NCI-H1048 (cell line): ENCODE measurements at places on chromosomes 16 and 17.
A peak's percentile ranks its signal among the peaks of the same experiment; 100 is the strongest.

DNA sequence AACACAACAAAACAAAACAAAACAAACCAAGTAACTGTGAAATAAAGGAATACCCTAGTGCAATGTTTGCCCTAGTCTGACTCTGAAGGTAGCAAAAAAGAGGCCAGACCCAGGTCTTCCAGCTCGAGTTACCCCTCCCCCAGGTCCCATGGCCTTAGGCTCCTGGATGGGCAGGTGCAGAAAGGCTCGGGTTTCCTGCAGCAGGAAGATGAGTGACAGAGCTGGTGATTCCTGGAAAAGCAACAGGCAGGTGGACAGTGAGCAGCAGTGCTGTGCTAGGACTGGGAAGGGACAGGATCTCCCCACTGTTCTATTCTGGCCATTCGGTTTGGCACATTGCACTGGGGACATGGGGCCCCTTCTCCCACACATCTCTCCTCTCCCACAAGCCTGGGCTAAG is 42.9 kb upstream of the MRTFB start:
- DNase-seq: no peak

DNA sequence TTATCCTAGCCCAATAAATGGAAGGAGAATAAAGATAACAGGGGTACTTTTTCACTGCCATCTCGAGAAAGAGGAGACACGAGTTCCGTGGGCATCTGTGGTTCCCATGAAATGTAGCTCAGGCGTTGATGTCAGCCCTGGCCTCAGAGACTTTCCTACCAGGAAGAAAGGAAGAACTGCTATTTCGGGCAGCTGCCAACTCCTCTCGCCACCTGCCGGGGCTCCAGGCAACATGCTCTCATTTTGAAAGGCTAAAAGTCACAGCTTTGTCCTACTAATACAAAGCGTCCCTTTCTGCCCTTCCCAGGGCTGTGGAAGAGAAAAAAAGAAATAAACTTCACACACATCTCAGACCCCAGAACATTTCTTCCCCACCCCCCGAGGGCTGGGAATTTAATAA is 65.8 kb downstream of the DHRS7C start:
- DNase-seq: no peak

DNA sequence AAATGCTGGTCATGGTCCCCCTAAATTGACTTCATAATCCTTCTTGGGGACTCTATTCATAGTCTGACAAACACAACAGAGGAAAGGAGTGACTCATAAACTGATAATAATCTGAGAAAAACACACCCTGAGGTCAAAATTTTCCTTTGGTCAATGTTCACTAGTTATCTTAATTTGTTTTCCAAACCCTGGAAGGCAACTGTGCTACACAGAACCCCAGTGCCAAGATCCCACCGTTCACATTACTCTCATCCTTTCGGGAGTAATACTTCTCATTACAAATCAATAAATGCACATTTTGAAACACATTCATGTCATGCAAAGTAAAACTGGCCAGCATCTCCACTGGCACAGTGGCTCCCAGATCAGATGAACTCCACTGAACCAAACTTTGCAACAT is 23.2 kb downstream of the COIL start:
- no peak for DNase-seq

DNA sequence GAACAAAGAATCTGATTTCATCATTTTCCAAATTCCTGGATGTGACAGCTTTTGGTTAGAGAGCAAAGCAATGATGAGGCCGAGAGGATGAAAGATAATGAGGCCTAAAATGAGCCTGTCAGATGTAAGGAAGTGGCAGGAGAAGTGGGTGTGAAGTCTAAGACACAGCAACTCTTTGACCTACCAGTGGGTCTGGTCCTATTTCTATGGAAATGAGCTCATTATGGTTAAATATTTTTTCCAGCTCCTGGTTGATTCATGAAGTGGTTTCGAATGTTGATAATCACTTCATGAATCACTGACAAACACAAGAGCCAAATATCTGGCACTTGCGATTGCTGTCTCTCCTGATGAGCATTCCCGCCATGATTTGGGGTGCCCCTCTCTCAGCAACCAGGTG is 273.3 kb upstream of the CDH5 start:
- no peak for DNase-seq

- DNase-seq: no peak
Observed at GRCh38 chr16:28875134-28876018, 2.9 kb upstream of the ATP2A1 start.

- no peak for DNase-seq
Observed at GRCh38 chr17:51805185-51805584, 353.3 kb downstream of the CA10 start.

DNA sequence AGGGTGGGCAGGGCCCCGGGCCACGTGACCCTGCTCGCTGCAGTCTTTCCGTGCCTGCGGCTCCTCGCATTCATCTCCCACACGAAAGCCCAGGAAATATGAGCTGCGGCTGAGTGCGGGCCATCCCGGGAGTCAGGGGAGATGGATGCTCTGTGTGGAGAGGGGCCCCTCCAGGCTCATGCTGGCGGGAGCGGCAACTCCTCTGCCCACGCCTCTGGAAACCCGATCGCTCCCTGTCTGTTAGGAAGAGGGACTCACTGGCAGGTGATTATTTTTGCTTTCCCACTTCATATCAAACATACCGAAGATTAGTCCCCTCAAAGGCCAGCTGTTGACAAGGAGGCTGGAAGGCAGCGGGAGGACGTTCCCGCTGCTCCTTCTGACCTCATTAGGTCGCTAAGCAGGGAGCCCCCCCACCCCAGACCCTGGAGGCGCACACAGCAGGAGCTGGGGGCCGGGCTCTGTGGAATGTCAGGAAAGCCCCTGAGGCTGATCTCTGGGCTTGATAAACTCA is 228.5 kb downstream of the FOXL1 start:
- no peak for DNase-seq

- no peak for DNase-seq
Observed at GRCh38 chr16:68083861-68084503, 1.2 kb upstream of the NFATC3 start.

DNA sequence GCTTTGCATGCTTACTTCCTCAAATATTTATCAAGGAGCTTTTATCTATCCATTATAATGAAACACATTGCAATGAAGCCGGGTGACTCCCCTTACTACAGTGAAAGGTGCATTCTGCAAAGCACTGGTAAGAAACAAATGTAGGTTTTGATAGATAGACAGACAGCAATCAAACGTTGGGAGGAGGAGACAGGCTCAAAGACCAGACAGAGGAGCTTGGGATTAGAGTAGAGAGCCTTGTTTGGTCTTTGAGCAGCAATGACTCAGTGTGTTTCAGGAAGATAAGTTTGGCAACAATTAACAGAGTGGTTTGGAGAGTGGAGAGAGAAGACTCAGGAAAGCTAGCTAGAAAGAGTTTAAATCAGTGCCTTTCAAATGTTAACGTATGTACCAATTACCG is 68.8 kb downstream of the ZNF18 start:
- no peak for DNase-seq

- no peak for DNase-seq
Observed at GRCh38 chr16:16850274-16850673, 471.3 kb downstream of the NPIPA7 start.

DNA sequence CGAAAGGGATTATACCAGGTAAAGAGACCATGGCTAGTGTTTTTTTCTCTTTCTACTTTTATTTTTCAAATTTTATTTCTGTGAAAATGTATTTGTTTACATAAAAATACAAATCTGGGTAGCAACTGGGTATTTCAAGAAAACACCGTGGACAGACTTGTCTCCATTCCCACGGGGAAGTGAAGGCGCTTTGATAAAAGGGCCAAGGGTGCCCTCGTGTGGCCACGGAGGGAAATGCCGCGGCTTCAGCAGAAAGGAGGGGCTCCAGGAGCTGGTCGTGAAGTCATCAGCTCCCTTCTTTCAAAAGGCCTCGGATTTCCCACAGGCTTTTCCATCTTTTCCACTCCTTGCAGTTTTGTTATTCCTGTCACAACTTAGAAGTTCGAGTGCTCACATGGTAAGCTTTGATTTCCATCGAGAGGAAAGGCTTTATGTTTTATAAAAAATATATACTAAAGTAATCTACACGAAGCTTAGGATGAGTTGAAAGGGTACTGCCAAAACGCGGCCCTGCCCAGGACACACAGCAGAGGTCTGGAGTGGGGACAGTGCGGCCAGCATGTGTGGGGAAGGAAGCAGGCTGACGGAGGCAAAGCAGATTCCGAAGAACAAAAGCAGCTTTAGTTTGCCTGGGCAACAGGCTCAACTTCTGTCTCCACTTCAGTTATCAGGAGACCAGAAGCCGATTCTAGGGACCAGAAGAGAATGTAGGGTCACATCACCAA is 15.3 kb upstream of the MNT start:
- DNase-seq: peak; percentile 11

GRCh38 chr17:49076573-49077384 is 55.8 kb upstream of the B4GALNT2 start:
- no peak for DNase-seq

DNA sequence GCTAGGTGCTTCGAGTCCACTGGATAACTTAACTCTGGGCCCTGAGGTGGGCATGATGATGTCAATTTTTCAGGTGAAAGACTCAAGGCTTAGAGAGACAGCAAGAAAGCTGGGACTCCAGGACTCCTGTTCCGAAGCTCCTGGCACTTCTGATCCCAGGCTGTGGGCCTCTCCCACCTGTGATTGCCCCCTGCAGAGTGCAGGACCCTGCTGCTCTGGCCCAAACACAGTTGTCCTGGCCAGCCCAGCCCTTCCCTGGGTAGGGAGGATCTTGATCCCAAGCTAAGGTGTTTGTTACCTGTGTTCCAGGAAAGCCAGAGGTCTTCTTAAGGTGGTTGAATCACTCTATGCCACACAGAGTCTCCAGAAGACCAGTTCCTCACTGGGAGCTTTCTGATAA is 3.1 kb downstream of the CHST5 start:
- DNase-seq: no peak

- DNase-seq: no peak
Observed at GRCh38 chr17:47257651-47258339, 4.2 kb downstream of the ITGB3 start.

GRCh38 chr17:30351735-30352134 is 17.9 kb upstream of the TMIGD1 start:
- DNase-seq: no peak
